ENCODE measurements at places on chromosomes 5 and 9. TPM values are rescaled to one million over a fixed set of nuclear protein-coding genes. Genes with fewer than 3 reads are reported as not detected.
A peak's percentile ranks its signal among the peaks of the same experiment; 100 is the strongest.

Gene MARCHF3
- 12.7 TPM for total RNA-seq

Gene ADGRD2
- total RNA-seq, result 0.45 TPM

Gene ZDHHC11B
- 1.3 TPM for total RNA-seq

Gene TAF11L10
- total RNA-seq, result not detected

Gene CA9
- not detected for total RNA-seq

Gene GDNF
- not detected for total RNA-seq

Gene FBP2
- not detected for total RNA-seq

Gene GFI1B
- total RNA-seq, result 1.0 TPM

Gene FOXI1
- not detected for total RNA-seq

Gene TXNDC8
- not detected for total RNA-seq

Gene ANKRD31
- total RNA-seq, result 0.59 TPM

Gene LHX3
- not detected for total RNA-seq

Gene G3BP1
- 345 TPM for total RNA-seq

Gene IL13
- not detected for total RNA-seq

Gene TICAM2
- total RNA-seq, result not detected

Gene CCDC180
- 7.1 TPM for total RNA-seq

Gene FIBCD1
- total RNA-seq, result 15.5 TPM

Gene SOHLH1
- total RNA-seq, result 0.21 TPM

Gene FYB1
- total RNA-seq, result not detected

Gene PCDHGA2
- total RNA-seq, result 1.0 TPM

GRCh38 chr5:95823218-95823737 lies 752 bp upstream of the GLRX start:
- no peak for DNase-seq

- peak; percentile 72 for DNase-seq
Observed at GRCh38 chr9:74497748-74498620, 849 bp downstream of the RORB start.

GRCh38 chr5:81422671-81423070 lies 28.7 kb upstream of the ACOT12 start:
- no peak for DNase-seq

GRCh38 chr5:72618708-72619107 lies 111.5 kb upstream of the ZNF366 start:
- no peak for DNase-seq

GRCh38 chr9:122393284-122393983 lies 22.6 kb downstream of the PTGS1 start:
- no peak for DNase-seq

DNA sequence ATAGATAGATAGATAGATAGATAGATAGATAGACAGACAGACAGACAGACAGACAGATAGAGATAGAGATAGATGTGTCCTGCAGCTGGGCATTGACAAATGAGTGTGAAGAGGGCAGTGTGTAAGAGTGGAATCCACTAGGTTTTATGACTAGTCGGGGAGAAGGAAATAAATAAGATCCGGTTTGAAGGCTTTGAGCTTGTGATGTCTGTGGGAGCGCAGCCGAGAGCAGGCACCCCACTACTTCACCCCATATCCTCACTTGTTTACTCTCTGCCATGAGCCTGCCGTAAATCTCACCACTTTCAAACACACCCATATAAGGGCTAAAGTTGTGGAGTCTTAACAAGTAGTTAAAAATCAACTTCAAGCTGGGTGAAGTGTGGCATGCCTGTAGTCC lies 1.4 kb upstream of the SUSD1 start:
- no peak for DNase-seq

DNA sequence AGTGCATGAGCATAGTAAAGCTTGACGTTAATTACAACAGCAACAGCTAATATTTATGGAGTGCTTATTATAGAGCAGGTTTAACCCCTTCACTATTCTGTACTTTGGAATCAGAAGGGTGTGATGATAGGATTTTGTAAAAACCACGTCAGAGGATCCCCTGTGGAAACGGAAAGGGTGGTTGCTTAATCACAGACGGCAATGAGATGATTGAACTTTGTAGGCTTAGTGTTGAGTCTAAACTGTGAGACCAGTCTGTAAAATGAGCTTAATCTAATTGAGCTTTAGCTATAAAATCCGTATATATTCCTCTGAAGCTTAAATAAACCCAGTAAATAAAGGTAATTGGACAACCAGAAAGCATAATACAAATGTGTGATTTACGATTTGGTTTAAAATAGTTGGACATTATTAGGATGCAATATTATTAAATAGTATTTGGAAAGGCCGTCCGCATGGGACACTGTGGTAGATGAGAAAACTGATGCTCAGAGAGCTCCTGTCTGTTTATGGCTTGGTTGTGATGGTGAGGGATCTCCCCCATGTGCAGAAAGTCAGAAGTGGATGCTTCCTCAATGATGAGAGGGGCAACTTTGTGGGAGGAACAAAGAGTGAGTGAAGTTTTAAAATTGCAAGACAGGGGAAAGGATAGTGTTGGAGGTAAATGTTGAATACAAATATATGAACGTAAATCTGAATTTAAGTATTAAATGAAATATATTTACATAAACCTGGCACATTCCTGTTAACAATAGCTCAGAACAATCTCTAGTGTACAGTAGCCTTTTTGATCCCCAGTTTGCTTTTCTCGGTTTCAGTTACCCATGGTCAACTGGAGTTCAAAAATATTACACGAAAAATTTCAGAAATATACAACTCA lies 23.4 kb upstream of the SCGB3A2 start:
- no peak for DNase-seq

DNA sequence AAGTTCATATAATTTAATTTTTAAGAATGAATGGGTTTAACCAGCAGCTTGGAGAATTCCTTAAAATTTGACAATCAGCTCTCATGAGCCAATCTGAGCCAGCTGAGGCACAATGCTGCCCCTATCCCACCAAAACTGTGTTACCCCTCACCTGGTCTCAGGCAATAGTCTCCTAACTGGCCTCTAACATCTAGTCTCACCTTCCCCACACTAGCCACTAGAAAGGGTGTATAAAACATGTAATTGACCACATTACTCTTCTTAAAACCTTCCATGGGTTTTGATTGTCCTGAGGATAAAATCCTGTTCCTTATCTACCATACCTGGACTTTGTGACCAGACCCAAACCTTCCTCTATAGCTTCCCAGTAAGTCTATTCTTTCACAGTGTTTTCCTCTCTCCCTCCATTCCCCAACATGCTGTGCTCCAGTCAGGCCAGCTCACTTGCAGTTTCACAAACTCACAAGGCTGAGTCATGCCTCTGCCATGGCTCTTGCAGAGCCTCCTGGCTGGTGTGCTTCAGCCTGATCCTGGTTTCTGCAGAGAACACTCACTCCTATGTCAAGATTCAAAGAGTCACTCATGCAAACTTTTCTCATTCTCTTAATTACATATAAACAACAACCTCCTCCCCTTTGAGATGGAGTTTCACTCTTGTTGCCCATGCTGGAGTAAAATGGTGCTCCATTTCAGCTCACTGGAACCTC lies 16.0 kb upstream of the ZCCHC7 start:
- DNase-seq, result no peak

DNA sequence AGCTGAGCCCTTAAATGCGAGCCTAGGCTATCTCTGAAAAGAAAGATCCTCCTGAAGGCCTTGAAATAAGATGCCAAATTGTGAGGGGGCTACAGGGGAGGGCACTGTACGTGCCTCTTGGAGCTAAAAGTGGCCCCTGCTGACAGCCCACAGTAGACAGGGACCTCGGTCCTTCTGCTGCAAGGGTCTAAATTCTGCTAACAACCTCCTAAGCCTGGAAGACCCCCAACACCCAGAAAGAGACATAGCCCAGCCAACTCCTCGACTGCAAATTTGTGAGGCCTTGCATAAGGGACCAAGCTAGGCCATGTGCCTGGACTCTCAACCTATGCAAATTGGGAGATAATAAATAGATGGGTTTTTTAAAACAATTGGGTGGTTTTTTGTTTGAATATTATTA lies 54.7 kb downstream of the UBE2QL1 start:
- no peak for DNase-seq

GRCh38 chr9:71748280-71748743 lies 20.0 kb downstream of the CEMIP2 start:
- no peak for DNase-seq

GRCh38 chr5:140262221-140262620 lies 40.7 kb downstream of the PFDN1 start:
- DNase-seq, result no peak

GRCh38 chr5:142840575-142840974 lies 70.4 kb downstream of the ARHGAP26 start:
- no peak for DNase-seq

DNA sequence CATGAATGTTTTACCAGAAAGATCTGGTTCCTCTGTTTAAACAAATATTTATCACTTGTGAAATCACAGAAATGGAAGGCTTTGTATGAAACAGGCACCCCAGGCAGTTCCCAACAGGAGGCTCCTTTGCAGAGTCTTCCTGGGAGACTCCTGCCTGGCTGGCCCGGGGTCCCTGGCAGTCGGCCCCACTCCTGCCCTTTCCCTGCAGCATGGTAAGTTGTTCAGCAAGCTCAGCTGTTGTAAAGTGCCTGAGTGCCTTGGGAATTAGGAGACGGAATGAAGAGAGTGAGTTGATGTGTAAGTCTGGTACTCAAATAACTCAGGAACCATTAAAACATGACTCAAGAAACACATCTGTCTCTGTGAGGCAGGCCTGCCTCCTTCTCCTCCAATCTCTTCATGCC lies 17.5 kb upstream of the LHFPL2 start:
- no peak for DNase-seq

- no peak for DNase-seq
Observed at GRCh38 chr9:12060067-12060466, 633.1 kb upstream of the TYRP1 start.

DNA sequence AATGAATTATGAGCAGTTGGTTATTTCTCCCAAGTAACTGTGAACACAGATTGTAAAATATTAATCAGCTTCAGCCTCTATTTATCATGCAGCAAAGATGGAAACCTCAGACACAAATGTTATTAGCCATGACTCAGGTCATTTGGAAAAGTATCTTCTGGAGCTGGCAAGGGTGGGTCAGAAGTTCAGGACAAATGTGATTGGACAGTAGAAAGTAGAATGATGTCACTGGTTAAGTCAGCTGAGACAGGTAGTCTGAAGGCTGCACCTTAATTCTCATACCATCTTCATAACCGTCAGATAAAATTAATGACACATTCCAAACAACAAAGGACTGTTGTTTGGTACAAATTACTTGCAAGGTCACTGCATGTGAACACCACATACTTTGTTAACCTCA lies 140.2 kb downstream of the EMB start:
- no peak for DNase-seq

GRCh38 chr5:114118511-114118910 lies 243.4 kb upstream of the KCNN2 start:
- no peak for DNase-seq

DNA sequence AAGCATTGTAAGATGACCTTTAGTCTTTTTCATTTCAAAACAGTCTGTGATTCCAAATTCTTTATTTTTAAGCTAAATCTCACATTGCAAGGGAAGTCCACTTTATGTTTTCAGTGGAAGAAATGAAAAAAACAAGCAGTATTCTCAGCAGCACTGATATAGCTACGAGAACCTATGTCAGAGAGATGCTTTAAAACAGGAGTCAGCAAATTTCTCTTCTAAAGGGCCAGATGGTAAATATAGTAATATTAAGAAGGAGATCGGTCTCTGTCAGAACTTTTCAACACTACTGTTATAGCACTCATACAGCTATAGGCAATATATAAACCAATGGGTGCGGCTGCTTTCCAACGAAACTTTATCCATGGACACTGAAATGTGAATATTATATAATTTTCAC lies 18.7 kb downstream of the IL31RA start:
- no peak for DNase-seq

DNA sequence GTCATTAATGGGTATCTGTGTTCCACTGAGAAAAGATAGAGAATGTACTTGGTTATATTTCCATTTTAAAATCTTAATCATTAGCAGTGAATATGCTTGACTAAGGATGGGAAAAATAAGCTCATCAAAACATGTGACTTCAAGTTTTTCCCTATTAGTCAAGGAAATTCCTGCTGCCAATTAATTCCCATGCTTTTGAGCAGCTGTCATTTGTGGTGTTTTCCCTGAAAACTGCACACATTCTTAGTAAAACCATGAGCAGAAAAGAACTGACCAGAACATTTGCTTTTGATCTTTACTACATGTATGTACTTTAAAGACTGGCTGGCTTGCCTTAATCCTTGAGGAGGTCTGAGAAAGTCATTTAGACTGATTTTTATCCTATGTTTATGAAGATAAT lies 75.2 kb downstream of the AOPEP start:
- no peak for DNase-seq

GRCh38 chr5:102296178-102296817 lies at the start of gene SLCO4C1:
SLCO4C1 (minus strand) TSS chr5:102296284; CDS start chr5:102296262, 22 bp downstream.
- peak; percentile 95 for DNase-seq

- DNase-seq, result no peak
Observed at GRCh38 chr9:112817860-112818203, 67.3 kb downstream of the SNX30 start.

DNA sequence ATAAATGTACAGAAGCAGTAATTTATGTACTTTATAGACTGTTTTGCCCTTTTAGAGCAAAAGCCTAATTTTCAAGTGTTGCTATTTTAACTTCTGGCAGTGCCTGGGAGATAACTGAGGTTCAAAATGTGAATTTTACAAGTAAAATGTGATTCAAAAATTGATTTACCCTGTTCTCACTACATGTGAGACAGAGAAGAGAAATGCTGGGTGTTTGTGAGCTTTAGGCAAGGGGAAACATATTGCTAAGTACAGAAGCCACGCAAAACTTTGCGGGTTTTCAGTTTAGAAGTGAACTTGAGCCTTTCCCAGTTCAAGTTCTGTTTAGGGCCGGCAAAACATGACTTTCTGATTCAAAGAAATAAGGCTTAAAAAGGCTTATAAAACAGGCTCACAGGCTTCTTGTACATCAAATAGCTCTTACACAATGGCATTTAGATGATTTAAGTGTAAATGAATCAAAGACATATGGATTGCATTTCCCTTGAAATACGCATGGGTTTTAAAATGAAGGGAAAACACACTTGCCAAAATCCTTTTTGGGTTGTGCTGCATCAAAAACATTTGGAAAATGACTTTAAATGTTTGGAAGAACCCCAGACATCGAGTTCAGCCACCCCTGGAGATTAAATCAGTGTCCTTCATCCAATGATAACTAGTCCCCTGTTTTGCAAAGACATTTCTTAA lies 370.8 kb upstream of the MEF2C start:
- DNase-seq, result no peak

DNA sequence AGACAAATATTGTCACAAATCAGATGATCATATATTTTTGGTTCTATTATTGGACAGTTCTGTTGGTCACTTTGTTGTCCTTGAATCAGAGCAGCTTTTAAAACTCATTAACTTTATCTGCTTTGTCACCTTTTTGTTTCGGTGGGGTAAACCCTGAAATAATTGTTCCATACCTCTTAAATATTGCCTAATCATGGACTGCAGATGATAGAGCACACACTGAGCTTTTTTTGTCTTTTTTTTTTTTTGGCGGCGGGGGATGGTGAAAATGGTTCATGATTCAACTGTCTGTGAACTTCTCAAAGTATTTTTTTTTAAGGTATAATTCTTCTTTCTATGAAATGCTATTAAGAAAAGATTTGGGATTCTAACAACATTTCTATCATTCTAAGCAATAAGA lies 1.8 kb downstream of the NUDT12 start:
- DNase-seq, result no peak

Data from GM23338 (cell line).